Mesenchymal stem cell (in vitro differentiated cells and primary cell): ENCODE measurements at places on chromosomes 2 and 18.

DNA sequence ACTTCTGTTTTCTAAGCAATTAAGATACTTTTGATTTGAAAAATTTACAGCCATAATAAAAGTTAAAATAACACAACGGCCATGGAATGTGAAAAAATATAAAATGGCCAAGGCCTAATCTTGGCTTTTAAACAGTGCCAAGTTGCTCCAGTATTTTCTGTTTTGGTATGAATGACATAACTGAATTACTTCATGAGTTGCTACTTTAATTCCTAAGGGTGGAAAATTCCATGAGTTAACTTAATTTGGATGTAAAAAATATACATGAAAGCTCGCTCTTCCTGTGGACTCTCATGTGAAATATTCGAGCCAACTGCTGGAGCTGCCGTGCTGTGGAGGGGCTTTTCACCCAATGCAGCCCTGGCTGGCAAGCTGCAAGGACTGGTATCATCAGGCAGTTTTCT is 286.0 kb upstream of the CCDC68 start:
- no peak for DNase-seq

DNA sequence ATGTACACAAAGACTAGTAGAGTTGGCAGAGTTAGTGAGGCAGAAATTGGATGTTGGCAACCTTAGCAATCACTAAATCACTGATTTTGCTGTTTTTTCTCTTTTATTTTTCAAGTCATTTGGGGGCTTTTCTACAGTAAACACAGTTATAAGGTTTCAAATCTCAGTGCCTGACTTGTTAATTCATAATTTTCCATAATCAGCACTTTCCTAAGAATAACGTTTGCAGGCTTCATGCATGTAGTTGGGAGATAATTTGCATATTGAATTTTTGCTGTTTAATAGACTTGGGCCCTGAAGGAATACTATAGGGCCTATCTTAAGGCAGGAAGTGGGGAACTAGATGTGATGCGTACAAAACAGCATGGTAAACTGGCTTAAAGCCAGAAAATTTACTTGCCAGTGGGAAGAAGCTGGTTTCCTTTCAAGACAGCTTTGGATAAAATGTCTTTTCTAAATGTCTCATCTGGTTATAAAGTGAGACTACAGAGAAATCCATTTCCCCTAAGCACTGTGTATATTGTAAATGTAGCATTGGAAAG is 127.2 kb upstream of the SMIM21 start:
- no peak for DNase-seq

DNA sequence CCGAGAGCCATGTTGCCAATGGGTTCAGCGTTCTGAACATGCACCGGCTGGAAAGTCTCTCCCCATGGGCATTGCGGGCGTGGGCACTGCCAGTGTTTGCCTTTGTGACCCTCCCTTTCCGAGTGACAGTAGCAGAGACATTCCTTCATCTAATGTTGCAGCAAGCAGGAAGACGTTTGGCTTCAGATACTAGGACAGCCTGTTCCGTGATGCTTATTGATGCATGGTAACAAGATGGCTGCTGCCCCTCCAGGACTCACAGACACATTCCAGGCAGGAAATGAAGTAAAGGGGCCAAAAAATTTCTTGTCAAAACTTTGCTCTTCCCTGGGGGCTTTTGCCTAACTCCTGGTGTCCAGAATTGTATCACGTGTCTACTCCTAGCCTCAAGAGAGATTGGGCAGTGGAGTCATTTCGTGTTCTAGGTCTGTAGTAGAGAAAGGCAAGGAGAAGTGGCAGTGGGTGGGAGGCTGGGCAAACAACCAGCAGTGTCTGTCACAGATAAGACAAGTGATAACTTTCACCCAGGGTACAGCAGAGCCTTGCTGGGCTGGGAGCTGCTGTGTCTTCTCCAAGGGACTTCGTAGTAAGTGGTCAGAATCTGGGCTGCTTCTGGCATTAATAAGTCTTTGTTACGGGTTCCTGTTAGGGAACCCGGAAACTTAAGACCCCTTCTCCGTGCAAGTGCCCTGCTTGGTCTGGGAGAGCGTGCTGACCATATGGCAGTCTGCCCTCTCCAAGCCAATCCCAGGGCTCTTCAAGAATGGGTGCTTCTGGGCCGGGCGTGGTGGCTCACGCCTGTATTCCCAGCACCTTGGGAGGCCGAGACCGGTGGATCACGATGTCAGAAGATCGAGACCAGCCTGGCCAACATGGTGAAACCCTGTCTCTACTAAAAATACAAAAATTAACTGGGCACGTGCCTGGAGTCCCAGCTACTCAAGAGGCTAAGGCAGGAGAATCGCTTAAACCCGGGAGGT is 93.5 kb downstream of the TFCP2L1 start:
- DNase-seq, result no peak

DNA sequence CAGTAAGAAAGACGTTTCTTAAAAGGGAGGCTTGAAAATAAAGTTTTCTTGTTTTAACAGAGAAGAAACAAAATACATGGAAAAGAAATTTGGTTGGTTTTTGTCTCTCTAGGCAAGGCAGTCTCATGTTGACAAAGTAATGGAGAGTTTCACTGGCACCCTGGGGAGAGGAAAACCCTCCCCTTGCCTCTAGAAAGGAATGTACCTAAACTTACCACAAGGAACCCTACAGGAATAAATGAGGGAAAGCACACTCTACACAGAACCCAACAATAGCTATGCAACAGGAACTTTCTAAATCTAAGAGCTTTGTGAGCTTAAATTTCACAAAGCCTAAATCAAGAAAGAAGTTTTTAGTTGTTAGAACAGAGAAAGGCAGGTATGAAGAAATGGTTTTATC is 37.0 kb downstream of the FIGN start:
- DNase-seq, result no peak

DNA sequence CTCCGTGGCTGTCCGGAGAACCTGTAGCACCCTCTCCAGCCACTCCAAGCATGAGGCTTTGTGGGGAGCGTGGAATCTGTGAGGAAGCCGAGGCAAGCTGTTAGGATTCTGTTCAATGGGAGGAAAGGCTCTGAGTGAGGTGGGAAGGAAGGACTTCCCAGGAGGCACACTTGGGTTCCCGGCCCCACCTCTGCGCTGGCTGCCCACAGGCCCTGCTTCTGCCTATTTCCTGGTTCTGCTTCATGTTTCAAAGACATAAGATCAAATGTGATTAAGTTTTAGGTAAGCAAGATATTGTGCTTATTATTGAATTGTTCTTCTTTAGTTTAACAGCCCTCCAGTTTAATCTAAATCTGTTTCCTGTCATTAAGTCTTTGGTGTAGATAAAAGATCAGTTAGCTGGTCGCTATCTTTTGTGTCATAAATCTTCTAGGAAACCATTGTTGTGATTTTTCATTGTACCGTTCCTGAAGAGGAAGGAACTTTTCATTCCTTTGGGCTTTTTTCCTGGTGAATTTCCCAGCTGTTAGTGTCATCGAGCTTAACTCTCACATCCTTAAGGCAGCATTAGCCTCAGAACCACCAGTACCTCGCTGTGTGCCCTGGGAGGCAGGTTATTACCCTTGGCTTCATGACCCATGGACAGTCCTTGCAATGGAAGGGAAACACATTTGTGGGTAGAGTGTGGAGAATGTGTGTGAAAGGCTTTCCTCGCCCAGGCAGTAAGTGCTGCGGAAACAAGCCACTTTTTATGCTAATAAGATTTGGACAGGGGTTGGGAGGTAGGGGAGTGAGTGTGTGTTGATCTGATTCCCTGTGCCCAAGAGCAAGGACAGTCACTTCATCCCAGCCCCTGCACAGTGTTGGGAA is 61.9 kb upstream of the ALPP start:
- DNase-seq, result peak; percentile 3

GRCh38 chr2:1696472-1696871 is 47.8 kb downstream of the PXDN start:
- no peak for DNase-seq

DNA sequence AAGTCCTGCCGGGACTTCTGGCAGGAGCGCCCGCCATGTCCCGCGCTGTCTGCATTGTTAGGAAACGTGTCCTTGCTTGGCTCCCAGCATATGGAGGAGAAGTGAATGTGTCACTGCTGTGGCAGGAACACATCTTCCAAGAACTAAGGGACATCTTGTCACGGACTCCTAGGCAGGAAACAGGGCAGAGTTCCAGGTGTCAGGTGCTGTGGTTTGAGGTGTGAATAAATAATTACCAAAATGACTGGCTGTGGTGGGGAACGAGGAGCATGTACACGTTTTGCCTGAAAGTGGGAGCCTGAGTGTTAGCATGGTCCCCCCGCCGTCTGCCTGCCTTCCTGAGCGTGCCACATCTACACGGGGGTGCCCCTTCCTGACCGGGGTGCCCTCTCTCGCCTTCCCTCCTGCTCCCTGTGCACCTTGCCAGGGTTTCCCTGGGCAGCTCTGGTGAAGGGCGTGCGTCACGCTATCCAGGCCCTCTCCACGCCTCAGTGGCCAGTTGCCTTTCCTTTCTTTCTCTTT is 237.5 kb downstream of the LDLRAD4 start:
- DNase-seq, result no peak

- no peak for DNase-seq
Measured at GRCh38 chr18:32707147-32707546, 65.7 kb downstream of the KLHL14 start.

DNA sequence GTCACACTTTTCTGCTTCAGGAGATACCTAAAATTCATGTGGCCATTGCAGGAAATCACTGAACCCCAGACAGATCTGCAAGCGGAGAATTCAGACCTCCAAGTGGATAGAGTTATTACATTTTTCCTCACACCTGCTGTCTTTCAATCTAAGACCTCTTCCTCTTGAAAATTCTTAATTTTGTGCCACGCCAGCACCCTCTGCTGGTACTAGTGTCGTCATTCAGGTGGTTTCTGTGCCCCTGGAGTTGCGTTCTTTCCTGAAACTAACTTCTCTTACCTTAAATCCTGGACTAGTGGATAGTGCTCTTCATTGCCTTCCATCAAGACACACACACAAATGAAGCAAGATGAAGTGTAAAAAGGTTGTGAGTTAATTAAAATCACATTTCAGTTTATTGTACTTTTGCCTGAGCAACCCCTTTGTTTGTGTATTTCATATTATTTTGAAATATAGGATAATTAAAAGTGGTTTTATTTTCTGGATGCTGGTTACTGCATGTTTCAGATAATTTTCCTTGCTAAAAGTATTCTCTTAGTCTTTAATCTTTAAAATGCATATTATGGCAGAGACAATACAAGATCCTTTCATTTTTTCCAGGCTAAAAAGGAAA is 1.6 kb upstream of the DNER start:
- DNase-seq, result no peak

DNA sequence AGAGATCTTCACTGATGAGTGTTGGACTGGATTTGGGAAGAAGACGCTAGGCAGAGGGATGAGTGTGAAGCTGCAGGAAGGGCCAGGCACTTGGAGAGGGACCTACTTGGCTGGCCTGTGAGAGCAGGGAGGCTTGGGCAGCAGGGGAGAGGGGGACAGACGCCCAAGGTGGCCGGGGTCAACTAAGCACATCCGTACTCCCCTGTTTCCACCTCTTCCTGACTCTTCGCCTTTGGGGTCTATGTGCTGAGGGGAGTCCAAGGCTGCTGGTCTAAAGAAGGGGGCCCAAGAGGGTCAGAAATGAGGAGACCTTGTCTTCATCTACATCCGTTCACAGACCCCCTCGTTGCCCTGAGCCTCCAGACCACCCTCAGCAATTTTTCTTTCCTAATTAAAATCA is 16.7 kb downstream of the DPYSL5 start:
- no peak for DNase-seq

GRCh38 chr18:63262369-63263335 is 56.9 kb downstream of the BCL2 start:
- no peak for DNase-seq

DNA sequence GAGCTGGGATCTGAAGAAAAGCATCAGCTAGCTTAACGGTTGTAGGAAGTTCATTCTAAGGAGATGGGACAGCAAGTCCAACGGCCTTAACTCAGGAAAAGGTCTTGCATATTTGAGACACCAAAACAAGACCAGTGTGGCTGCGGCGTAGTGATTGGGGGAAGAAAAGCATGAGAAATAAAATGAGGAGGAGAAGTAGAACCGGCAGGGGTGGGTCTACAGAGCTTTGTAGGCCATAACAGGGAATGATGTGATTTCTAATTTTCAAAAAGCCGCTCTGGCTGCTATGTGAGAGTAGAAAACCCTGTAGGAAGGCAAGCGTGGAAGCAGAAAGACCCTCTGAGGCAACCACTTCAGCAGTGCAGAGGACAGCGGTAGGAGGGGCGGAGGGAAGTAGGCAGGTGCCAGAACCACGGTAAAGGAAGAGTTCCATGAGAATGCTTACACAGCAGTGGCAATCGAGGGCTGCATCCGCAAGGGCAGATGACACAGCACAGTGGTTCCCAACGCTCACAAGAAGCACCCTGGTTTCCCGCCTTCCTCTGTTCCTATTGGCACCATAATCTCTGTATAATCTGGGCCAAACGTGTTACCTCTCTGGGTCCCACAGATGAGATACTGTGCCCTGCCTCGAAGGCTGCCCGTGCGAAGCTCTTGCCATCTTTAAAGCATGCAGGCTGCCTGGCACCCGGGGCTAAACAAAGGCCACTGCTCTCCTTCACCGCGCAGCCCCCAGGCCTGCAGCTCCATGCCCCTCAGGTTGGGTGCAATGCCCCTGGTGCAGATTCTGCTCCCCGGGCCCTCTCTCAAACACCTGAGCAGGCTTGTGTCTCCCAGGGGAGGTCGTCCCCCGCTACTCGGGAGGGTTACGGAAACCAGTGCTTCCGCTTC is 795 bp downstream of the ANKRD39 start:
- peak; percentile 38 for DNase-seq

- no peak for DNase-seq
Measured at GRCh38 chr18:49073437-49073836, 122.7 kb upstream of the SMAD7 start.

DNA sequence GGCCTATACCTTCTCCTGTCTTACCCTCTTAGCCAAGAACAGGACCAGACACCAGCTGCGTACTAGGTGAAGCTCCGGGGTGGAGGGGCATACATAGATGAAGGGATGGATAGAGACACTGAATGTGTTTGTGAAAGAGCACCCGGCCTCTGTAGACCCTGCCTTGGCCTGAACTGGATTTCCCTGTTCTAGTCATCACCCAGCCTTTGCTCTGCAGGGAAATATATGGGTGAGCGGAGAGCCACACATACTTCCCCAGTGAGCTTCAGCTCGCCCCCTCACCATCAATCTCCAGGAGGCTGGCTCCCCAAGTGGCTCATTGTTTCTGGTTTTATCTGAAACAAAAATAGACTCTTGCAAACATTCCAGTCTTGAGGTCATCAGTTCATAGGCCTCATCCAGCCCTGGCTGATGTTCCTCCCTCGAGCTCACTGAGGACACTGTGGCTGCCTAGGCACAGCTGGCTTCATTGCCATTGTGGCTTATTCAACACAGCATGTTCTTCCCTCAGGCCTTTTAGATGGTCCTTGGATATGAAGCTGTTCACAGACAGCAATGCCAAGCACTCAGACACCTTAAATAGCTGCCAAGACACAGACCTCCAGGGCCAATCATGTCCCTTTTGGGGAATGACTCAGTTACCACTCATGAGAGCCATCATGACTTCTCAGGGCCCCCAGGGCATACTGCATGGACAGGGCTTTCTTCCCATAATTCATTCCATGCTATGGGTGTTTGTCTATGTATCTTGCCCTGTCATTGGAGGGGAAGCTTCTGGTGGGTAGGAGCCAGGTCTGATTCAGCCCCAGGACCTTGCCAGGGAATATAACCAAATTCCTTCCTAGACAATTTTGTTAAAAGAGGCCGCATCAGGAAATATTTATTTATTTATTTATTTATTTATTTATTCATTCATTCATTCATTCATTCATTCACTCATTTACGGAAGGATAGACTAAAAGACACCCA is 82.4 kb downstream of the TTC32 start:
- peak; percentile 52 for DNase-seq
